ENCODE measurements at places on chromosomes 12 and 14. TPM values are rescaled to one million over a fixed set of nuclear protein-coding genes. Genes with fewer than 3 reads are reported as not detected.

The AKAP3 gene
- polyA plus RNA-seq = 0.74 TPM

The FSCB gene
- polyA plus RNA-seq = not detected

The FBXO21 gene
- 22.4 TPM for polyA plus RNA-seq

The KRT78 gene
- polyA plus RNA-seq = 1.9 TPM

The C12orf54 gene
- 0.48 TPM for polyA plus RNA-seq

The SPATA7 gene
- polyA plus RNA-seq = 13.1 TPM

The MORN3 gene
- polyA plus RNA-seq = 0.12 TPM

The REP15 gene
- polyA plus RNA-seq = 1.2 TPM

The CYP46A1 gene
- 2.6 TPM for polyA plus RNA-seq

The PRH2 gene
- not detected for polyA plus RNA-seq

The RND1 gene
- polyA plus RNA-seq = 0.26 TPM

The MDM2 gene
- 47.2 TPM for polyA plus RNA-seq

The RTN1 gene
- polyA plus RNA-seq = 2.6 TPM

The IL22 gene
- not detected for polyA plus RNA-seq

The IFNG-AS1 gene
- polyA plus RNA-seq = 0.69 TPM

The RFLNA gene
- 7.2 TPM for polyA plus RNA-seq
